IMR-90 (cell line): ENCODE measurements at places on chromosomes 13 and 19. TPM values are rescaled to one million over a fixed set of nuclear protein-coding genes. Genes with fewer than 3 reads are reported as not detected.

ATP4A gene
- total RNA-seq, result not detected in 2 replicates

KLK6 gene
- total RNA-seq, result not detected in 2 replicates

MICU2 gene
- total RNA-seq, result 14.9 and 29.2 TPM in 2 replicates

SHISA7 gene
- not detected in 2 replicates for total RNA-seq

THSD8 gene
- total RNA-seq, result not detected in 2 replicates

KLHL1 gene
- not detected in 2 replicates for total RNA-seq
